ENCODE measurements at places on chromosomes 2 and 18.

DNA sequence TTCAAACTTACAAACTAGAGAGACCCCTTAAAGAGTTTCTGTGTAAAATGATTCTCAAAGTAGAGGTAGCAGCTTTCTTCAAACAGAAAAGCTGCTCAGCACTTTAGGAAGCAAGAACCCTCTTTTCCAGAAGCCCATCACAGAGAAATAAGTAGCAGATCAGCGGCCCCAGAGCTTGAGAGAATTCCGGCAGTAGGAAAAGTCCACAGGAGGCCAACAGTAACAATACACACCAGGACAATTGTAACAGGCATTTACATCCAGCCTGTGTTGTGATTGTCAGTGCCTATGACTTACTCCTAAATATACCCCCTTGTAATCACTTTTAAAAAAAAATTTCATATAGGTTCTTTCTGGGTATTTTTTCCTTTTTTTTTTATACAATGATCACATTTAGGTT is 161.4 kb upstream of the ACVR2A start:
- DNase-seq, result no peak

DNA sequence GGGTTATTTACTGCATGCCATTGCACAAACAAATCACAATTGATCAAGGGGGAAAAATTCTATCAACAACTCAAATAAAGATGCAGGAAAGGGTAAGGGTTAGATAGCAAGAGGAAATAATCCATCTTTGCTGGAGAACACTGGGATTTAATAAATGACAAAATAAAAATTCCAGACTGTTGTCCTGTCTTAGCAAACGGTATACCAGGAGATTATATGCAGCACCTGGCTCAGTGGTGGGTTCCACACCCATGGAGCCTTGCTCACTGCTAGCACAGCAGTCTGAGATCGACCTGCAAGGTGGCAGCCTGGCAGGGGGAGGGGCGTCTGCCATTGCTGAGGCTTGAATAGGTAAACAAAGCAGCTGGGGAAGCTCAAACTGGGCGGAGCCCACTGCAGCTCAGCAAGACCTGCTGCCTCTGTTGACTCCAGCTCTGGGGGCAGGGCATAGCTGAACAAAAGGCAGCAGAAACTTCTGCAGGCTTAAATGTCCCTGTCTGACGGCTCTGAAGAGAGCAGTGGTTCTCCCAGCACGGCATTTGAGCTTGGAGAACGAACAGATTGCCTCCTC is 296.5 kb upstream of the THSD7B start:
- no peak for DNase-seq

GRCh38 chr2:12303181-12304030 is 413.3 kb upstream of the TRIB2 start:
- peak; percentile 89 for DNase-seq

DNA sequence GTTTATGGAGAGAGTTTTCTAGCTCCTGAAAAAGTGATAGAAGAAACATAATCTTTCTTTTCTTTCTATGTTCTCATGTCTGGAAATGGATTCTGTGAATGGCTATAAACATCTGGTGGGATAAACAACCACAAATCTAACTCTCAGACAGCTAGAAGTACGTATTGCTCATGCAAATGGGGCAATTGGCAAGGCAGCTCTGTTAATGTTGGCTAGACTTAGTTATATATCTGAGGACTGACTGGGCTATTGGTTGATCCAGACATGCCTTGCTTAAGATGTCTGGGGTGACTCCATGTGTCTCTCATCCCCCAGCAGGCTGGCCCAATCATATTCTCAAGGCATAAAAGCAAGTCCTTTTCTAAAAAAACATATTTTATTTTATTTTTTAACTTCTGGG is 939.2 kb upstream of the NRXN1 start:
- no peak for DNase-seq

- DNase-seq, result no peak
Measured at GRCh38 chr2:16671760-16672159, 6.1 kb upstream of the CYRIA start.

DNA sequence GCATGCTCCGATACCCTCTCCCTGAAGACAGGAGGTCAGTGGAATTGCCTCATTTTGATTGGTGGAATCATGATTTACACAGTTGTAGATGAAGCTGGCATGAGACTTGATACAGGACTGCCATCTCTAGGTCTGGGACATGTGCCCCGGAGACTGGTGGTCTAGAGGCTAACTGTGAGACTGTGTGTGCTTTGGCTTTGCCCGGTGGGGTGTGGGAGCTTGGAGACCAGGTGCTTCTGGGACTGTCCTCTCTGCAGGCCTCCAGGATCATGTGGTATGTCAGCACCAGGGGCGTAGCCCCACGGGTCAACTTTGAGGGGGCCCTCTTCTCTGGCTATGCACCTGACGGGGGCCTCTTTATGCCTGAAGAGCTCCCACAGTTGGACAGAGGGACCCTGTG is 2.7 kb downstream of the THNSL2 start:
- DNase-seq, result no peak

DNA sequence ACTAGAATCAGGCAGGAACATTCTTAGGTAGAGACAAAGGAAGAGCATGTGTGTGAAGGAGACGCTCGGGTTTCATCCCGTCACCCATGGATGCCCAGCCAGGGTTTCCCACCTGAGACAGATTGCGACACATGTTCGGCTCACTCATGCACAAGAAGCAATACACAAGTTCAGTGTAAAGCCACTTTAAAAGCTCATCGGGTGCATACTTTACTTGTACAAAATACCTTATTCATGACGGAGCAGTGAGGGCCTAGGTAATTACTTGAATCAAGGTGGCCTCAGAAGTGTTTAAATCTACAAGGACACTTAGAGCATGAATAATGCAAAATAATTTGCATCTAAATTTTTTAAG is 42.0 kb downstream of the ZEB2 start:
- DNase-seq, result no peak

- DNase-seq, result no peak
Measured at GRCh38 chr2:74751981-74752851, 81.7 kb upstream of the HK2 start.

- DNase-seq, result peak; percentile 93
Measured at GRCh38 chr2:171271971-171272436, 111.3 kb upstream of the TLK1 start.

DNA sequence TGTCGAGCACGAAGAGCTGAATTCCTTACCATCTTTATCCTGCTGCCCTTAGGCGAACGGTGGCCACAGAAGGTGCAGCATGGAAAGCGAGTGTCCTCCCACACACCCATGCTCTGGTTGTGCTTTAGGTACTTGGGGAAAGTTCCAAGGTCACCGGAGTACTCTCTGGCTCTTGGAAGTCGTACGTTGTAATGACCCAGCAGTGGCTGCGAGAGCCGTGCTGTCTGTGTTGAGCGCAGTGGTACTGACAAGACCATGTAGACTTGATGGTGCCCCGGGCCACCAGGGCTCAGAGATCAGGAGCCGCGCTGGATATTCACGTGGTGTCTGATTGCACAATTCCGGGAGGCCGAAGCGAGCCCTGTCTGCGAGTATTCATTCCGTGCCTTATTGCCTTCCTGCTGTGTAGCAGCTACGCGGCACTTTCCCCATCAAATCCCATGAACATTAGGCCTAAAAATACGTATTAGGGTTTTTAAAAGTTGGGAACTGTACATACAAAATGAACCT is 222.0 kb downstream of the ZNF516 start:
- DNase-seq, result no peak

- no peak for DNase-seq
Measured at GRCh38 chr2:144097440-144098225, 422.3 kb downstream of the ZEB2 start.

DNA sequence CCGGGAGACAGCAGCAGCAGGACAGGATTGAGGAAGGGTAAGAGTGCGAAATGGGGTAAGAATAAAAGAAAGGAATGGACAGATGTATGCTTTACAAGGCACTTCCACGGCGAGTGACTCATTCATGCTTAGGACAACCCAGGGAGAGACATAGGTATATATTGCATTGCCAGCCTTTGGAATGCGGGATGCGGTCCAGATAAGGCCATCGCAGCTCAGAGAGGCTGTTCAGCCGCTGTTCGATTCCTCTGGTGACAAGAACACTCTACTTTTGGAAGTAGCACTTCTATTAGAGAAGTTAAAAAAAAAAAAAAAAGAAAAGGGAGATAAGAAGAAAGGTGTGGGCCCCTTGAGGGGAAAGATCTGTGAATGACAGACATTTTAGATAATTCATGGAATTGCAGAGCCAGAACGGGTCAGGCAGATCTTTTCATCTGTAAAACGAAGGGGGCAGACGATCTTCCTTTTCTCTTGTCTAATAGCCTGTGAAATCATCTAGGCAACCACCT is 819 bp upstream of the NCOA1 start:
- no peak for DNase-seq

GRCh38 chr2:201127152-201127511 is 11.2 kb downstream of the CFLAR start:
- DNase-seq, result no peak

- DNase-seq, result no peak
Measured at GRCh38 chr2:207142461-207142860, 23.3 kb downstream of the KLF7 start.

- peak; percentile 66 for DNase-seq
Measured at GRCh38 chr2:203814661-203815540, 52.7 kb upstream of the CTLA4 start.

DNA sequence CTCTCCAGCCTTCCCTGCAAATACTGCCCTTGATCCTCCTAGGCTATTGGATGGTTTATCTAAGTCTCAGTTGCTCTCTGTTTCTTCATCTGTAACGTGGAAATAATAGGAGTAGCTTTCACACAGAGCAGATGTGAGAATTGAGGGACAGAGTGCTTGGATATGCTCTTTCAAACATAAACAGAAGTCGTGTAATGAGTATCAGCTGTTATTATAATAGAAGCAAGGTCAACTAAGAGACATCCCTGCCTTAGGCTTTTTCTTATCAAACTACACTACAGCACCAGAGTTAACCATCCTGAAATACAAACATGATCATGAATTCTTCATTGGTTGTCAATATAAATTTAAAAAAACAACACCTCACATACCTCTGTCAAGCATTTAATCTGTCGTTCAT is 138.2 kb downstream of the DOK6 start:
- no peak for DNase-seq

GRCh38 chr2:217694291-217694690 is 308.5 kb downstream of the TNS1 start:
- DNase-seq, result no peak

GRCh38 chr18:59228351-59228750 is 8.4 kb downstream of the GRP start:
- DNase-seq, result peak; percentile 28

DNA sequence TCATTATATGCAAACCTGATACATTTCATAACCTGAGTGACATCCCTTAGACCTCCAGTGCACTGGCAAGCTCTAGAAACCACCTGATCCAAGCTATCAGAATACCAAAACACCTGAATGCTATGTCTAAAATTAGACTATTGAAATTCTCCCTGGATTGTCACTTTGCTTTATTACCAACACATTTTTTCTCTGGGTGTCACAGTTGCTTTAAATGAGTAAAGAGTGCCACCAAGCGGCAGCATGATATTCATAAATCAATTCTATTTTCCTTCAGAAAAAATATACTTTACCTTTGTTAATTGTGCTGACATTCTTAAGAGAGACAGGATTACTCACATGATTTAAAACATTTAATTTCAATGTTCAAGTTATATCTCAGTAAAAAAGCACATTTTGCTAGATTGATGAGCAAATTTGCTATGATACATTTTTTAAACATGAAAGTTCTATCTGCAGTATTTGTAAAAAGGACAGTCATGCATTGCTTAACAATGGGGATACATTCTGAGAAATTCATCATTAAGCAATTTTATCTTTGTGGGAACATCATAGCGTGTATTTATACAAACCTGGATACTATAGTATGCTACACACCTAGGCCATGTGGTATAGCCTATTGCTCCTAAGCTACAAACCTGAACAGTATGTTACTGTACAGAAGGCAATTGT is 338.4 kb upstream of the SLC39A10 start:
- peak; percentile 15 for DNase-seq

- no peak for DNase-seq
Measured at GRCh38 chr2:19843992-19844515, 57.7 kb downstream of the TTC32 start.

- DNase-seq, result no peak
Measured at GRCh38 chr2:15969214-15969613, 28.9 kb downstream of the MYCN start.

- no peak for DNase-seq
Measured at GRCh38 chr18:59079264-59079663, 60.4 kb upstream of the SEC11C start.

- no peak for DNase-seq
Measured at GRCh38 chr2:66561645-66562303, 126.8 kb downstream of the MEIS1 start.

GRCh38 chr2:59680863-59681262 is 872.6 kb downstream of the BCL11A start:
- no peak for DNase-seq

Measured in stromal cell of bone marrow (primary cell).